ENCODE measurements at places on chromosomes 12 and 14.

DNA sequence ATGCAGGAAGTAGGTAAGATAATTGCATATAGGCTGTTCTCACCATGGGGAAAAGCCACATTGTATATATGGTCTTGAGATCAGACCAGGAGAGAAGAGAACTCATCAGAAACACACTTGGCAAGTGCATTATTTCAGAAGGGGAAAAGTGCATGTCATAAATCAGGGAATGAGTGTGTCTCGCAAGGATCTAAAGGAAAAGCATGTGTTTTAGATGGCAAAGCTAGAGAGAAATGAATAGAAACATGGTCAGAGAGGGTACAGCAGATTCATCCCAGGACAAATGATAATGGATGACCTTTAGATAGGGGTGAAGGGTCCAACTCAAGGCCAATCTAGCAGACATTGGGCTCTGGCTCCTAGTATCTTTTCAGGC lies 230.2 kb upstream of the NAV3 start:
- no peak for DNase-seq

- peak; percentile 24 for DNase-seq
Measured at GRCh38 chr12:28794211-28794610, 354.9 kb upstream of the FAR2 start.

DNA sequence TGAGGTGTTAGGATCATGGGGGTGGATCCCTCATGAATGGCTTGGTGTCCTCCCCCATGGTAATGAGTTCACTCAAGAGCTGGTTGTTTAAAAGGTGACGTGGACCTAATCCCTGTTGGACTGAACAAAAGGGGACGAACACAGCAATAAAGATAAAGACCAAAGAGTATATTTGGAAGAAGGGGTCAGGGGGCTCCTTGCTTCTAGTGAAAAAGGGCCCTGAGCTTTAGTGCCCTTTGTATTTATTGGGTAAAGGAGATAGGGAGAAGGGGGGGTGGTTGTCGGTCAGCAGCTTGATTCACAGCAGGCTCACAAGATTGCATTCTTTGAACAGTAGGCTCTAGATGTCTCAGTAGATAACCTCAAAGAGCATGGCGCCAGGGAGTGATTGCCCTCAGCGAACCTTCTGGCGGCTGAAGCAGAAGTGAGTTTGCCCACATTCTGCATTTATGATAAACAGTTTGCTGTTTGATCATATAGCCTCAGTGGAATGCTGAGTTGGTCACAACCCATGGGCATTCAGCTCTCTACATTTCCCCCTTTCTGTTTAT lies 25.9 kb upstream of the MAPKAPK5 start:
- DNase-seq, result no peak

GRCh38 chr12:85825746-85826145 lies 10.5 kb downstream of the RASSF9 start:
- DNase-seq, result no peak

DNA sequence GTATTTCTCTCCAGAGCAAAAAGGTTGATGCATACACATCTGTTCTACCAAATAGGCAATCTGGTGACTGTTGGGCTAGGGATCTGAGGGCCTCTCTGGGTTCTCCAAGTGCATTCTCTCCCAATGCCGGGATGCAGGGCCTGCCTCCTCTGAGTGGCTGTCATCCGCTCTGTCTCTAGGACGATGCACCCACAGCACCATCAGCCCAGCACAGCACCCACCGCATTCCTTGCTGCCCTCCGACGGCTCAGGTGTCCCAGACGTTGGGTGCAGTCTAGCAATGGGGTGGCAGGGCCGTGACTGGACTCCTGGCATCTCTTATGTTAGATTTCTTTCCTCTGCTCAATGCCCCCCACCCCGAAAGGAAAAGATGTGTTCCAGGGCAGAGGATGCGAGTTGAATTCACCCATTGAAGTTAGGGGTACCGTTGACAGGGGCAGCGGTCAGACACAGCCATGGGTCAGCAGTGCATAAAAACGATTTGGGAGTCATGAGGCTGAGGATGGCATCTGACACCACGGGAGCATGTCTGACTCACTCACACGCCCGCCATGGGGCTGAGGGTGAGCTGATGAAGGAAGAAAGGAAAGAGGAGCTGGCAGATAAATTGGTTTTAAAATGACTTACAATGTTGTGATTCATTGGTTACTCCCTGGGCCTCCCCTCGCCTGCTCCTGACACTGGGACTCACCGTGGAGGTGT lies 93.2 kb upstream of the C14orf180 start:
- no peak for DNase-seq

DNA sequence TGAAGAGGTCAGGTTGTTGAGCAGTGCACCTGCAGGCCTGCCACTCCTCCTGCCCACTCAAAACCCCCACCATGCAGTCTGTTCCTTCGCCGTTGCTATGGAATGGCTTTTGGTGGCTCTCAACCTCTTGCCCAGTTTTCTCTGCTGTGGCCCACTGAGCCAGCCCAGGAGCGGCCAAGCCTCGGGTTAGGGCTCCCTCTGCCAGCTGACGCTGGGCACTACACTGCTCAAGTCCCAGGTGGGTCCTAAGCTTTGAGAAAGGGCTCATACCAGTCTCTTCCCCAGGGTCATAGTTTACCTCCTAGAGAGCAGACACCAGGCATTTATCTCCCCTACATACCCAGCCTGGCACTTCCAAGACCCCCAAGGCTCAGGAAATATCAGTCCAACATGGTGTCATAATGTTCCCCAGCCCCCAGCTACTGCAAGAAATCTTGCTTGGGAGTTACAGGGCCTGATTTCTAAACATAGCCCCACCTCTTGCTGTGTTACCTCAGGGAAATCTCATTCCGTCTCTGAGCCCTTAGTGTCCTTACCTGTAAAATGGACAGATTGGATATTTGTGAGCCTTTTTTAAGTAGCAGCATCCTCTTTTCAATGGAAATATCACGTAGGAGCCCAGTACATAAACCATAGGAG lies 59.4 kb downstream of the TSPAN11 start:
- peak; percentile 46 for DNase-seq

DNA sequence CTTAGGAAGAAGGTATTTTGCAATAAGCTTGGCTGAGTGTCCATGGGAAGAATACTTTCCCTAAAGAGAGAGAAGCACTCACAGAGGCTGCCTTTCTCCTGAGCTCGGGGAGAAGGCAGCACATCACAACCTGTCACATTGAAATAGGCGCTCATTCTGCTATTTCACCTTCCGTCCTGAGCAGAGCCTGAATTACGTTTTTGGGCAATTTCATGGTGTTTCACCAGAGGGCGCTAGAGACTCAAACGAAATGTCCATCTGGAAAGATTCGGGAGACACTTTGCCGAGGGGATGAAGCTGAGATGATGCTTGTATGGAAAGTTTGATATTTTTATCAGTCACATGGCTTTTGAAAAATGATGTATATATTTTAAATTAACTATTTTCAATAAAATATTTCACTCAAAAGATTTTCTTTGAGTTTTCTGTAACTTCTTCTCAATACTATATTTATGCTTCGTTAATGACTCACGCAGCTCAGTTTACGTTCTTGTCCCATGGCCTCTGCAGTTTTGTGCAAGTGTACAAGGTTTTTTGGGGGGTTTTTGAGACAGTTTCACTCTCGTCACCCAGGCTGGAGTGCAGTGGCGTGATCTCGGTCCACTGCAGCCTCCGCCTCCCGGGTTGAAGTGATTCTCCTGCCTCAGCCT lies 17.4 kb upstream of the B4GALNT3 start:
- DNase-seq, result peak; percentile 46

DNA sequence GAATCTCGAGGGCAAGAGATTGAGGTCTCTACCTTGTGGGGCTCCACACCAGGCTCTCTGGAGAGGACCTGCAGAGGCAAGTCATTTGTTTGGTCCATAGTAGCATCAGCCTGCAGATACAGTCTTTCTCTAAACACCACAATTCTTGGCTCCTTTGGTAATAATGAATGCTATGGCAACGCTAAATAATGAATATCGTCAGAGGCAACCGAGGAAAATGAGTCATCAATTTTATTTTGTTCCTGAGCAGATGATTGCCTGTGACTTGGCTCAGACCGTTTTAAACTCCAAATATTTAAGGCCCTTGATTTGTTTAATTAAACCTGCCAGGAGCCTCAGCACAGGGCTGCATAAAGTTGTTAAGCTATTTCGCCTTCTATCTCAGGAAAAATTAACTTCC lies 924.1 kb upstream of the TMEM132C start:
- no peak for DNase-seq

DNA sequence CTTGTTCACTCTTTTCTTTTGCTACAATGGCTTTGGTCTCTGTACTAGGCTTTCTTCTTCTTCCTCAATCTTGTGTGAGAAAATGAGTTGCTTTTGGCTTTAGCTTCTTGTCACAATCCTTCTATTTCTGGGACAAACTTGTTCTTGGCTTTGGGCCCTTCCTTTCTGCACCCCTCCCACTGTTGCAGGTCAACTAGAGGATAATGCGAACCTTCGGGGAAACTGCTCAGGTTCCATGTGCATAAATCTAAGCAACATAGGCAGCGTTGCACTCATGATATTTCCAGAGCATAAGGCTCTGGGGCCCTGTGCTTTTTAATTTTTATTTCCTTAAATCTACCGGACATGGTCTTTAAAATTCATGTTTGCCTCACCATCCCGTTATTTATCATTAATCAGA lies 89.8 kb upstream of the LRIG3 start:
- no peak for DNase-seq

GRCh38 chr14:105294142-105294597 lies 6.6 kb downstream of the BRF1 start:
- peak; percentile 21 for DNase-seq

DNA sequence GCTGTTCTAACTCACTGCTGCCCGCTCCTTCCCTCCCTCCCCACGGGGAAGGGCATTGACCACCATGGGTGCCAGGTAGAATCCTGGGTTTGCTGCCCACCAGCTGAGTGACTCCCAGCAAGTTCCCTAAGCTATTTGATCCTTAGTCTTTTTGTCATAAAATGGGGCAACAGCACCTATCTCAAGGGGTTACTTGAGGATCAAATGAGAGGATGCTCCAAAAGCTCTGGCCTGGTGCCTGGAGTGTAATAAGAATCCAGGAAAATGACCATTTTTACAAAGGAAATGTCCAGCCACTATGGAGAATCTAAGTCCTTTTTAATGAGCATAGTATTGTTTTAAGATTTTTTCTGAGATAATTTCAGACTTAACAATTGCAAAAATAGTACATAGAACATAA lies 61.4 kb upstream of the CMKLR1 start:
- DNase-seq, result no peak
